T-helper 9 cell (primary cell): ENCODE measurements at places on chromosomes 4 and X.

- no peak for DNase-seq
Measured at GRCh38 chr4:112119353-112119783, 25.9 kb upstream of the FAM241A start.

DNA sequence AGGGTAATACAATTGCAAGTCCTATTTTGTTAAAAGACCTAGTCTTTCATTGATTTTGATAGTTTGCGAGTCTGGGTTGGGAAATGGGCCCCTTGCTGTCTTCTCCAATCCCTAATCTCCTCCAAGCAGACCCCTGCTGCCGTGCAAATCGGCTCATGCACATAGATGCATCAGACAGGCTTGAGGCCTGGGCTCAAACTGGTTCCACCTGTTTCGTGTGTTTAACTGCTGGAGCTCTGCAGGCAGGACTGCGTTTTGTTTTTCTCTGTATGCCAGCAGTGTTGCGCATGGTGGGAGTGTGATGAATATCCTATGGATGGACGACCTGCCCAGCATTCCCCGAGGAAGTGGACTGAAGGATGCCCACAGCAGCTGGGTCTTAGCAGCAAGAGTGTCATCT lies 133.9 kb downstream of the PDGFRA start:
- DNase-seq: no peak

DNA sequence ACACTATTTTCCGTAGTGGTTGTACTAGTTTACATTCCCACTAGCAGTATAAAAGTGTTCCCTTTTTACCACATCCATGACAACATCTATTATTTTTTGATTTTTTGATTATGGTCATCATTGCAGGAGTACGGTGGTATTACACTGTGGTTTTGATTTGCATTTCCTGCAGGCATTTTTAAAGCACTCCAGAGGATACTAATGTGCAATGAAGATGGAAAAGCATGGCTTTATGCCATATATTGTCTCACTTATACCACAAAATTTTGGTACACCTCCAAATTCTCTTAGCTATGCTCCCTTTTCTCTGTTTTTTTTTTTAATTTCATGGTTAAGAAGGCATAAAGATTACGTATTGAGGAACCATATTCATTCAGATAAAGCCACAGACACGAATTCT lies 35.1 kb upstream of the NPY2R start:
- no peak for DNase-seq

DNA sequence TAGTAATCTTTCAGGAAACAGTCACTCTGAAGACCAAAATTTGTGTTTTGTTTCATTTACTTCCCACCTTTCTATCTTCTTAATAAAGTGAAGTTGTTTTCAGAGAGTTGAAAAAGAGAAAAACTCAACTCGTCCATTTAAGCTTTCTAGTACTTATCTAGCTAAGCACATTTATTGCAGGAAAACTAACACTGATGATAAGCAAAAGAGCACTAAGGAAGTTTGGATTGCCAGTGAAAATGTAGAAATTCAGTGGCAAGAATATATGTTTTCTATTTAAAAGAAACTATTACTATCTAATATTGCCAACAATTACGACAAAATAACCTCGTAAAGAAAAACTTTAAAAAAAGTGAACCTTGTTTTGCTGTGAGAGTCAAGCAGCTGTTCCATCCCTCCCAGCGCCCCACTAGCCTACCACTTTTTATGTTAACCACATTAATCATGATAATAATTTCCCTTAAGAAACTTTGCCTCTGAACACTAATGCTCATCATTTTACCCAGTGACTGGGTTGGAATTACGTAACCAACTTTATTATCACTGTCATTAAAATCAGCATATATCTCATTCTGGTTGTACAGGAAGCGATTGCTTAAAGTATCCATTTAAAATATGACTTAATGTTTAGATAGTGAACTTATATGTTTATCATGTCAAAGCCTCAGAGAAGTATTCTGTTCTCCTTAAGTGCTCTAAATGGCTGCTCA lies 24.8 kb downstream of the SPRY1 start:
- DNase-seq: no peak

GRCh38 chrX:152306331-152306730 lies 144.8 kb downstream of the GABRA3 start:
- DNase-seq: no peak

- no peak for DNase-seq
Measured at GRCh38 chr4:20253283-20253734, 1.6 kb downstream of the SLIT2 start.

GRCh38 chr4:11881947-11882346 lies 453.3 kb upstream of the HS3ST1 start:
- no peak for DNase-seq

- DNase-seq: no peak
Measured at GRCh38 chrX:23699636-23700194, 32.4 kb downstream of the PRDX4 start.

- DNase-seq: peak; percentile 1
Measured at GRCh38 chrX:41009850-41010846, 75.1 kb upstream of the USP9X start.

- no peak for DNase-seq
Measured at GRCh38 chrX:54564936-54565335, 34.9 kb downstream of the GNL3L start.

GRCh38 chr4:121154103-121154515 lies 10.0 kb downstream of the TNIP3 start:
- DNase-seq: no peak

GRCh38 chr4:153553819-153554170 lies 87.6 kb downstream of the TMEM131L start:
- DNase-seq: no peak

GRCh38 chrX:15468036-15468435 lies 25.1 kb downstream of the PIR start:
- no peak for DNase-seq

DNA sequence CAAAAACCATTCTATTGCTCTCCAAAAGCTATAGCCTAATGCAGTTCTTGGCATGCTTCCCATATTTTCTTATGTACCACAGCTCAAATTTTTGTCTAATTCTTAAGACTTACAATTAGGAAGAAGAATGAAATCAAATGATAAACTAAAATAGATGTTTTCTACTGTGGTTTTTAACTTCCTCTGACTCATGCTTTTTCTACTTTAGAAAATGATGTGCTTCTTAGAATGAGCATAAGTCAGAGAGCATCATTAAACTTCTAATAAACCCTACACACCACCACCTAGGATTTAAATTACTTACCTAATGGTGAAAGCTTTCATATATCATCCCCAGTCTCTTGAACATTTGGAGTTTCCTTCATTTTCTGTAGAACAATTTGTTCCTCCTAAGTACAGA lies 217.0 kb upstream of the NDST3 start:
- DNase-seq: no peak

DNA sequence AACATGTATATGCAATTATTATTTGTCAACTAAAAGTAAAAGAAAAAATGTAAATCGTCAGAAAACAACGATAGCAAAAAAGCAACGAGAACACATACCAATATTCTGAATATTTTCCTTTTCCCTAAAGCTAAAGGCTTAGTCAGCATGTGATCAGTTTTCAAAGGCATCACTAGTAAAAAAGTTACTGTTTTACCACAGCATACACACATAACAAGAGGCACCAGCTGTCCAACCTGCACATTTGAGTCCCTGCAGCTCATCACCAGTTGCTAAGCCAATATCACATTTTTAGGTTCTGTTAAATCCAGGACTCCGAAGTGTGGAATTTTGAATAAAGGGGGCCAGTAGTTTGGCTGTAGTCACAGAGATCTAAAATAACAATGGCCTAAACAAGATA lies 203.8 kb downstream of the ADGRA3 start:
- no peak for DNase-seq

DNA sequence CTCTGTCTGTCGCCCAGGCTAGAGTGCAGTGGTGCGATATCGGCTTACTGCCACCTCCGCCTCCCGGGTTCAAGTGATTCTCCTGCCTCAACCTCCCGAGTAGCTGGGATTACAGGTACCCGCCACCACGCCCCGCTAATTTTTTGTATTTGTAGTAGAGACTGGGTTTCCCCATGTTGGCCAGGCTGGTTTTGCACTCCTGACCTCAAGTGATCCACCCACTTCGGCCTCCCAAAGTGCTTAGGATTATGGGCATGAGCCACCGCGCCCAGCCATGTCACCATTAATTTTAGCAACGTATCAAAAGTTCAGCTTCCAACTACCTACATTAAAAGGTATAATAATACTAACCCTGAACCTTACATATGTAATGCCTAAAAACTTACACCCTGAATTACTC lies 940 bp upstream of the UTP3 start:
- peak; percentile 5 for DNase-seq

DNA sequence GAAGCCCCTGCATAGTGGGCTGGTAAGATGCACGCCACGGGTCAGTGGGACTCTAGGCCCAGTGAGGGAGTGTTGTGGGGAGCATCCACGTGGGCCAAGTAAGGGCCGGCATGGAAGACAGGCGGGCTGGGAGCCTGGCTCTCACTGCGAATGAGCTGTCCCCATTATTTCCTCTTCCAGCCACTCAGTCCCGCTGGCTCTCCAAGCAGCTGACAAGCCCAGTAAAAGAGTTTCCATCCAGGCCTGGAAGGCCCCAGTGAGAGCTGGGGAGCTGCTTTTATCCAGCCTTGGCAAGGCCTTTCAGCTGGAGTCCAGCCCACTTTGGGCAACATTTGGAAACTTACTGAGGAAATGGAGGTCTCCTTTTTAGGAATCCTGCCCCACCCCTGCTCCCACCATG lies 24.9 kb downstream of the APLN start:
- DNase-seq: no peak

DNA sequence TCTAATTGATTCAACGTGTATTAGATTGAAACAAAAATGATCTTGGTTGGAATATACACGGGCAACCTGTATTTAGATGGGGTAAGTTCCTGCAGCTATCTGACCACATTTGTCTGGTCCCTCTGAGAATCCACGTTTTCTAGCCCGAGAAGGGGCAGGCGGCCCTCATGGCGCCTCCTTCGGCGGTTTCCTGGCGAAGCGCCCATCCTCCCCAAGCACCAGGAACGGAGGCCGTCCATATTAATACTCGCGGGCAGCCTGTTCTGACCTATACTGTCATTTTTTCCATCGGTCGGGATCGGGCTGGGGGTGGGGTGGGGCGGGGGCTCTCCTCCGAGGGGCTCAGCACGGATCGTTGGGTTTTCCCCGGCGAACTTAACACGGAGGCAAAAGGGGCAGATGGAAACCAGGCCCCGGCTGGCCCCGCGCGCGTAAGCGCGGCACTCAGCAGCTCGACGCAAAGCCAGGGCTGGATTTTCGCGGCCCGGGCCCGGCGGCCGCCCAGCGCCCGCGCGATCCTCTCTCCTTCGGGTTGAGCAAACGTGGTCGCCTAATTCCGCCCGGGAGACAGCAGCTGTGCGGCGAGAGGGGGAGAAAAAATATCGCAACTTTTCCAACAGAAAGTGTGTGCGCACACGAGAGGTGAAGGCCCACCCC lies 77.2 kb upstream of the BCOR start:
- DNase-seq: no peak

DNA sequence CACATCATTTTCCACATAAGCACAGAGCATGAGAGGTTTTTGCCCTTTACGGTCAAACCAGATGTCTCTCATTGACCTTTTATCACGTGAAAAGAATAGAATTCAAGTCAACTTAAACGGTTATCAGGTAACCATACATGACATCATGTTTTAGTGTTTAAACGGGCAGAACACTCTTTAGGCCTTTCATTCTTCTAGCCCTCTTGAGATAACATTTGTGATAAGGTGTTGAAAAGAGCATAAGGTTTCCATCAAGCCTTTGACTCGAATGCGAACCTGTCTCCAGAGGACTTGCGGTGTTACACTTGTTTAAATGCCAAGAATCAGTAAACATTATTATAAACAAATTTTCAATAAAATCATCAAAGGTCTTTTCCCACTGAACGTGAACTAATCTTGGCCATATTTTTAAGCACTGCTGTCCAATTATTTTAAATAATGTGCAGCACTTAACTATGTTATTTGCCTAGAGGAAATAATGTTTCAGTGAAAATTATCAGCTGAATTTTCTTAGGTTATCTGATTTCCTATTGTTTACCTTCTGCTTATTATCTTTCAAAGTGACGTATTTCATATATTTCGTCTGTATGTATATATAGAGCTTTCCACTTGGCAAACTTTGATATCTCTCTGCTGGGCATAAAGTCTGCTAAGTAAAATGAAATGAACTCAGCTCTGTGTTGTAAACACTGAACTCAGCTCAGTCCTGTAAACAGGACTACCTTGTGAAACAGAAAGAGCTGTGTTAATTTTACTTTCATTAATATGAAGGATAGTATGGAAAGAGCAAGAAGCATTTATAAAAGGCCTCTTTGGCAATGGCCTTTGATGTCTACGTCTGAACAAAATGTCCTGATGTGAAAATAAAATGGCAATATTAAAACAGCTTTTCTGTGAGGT lies 33.3 kb downstream of the TENM3 start:
- no peak for DNase-seq

DNA sequence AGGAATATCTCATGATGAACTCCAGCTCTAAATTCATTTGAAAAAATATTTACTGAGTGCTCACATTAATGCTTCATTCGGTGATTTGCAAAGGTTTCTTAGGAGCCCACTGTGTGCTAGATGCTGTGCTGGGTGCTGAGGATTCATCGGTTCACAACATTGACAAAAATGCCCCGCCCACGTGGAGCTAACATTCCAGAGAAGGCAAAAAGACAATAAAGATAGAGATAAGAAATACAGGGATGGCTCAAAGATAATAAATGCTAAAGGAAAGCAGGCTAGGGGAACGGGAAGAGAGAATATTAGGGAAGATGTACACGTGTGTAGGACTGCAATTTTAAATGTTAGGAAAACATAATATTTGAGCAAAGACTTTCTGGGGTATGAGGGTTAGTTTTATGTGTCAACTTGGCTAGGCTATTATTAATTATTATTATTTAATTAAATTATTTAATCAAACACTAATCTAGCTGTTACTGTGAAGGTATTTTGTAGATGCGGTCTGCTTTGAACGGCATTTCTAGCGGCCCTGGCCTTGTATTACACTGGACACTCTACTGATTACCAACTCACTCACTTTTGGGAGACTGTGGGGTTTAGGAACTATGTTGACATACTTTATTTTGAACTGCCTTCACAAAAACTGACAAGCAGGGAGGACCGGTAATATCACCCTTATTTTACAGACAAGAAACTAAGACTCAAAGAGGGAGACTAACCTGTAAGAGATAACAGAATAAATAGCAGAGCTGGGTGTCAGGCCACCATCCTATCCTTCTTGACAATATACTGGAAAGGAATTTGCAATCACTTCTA lies 61.9 kb upstream of the IRF2 start:
- no peak for DNase-seq

- DNase-seq: no peak
Measured at GRCh38 chr4:26909369-26909768, 48.7 kb downstream of the STIM2 start.
